Activated CD4-positive, alpha-beta T cell treated with anti-CD3 and anti-CD28 coated beads, Interleukin-2, amount 50 U/mL, for 16 hours (primary cell): ENCODE measurements at places on chromosomes 4 and X.

- DNase-seq, result no peak
These were observed 1109.3 kb upstream of the LCORL start for GRCh38 chr4:19130866-19131265.

DNA sequence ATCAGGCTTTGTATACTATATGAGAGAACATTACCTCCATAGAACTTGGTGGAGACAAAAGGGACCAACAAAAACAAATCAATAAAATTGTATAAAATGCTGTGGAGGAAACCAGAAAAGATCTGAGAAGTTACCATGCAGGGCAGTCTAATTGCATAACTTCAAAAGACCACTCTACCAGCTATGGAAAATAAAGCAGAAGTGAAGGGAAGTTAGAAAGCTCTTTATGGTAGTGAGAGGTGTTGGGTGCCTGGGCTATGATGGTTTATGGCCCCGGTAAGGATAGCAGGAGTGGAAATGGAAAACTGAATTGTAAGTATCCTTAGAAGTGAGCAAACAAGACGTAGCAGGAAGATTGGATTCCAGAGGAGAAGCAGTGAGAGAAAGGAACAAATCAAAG, 3.1 kb downstream of the TMEM184C start:
- DNase-seq, result no peak

DNA sequence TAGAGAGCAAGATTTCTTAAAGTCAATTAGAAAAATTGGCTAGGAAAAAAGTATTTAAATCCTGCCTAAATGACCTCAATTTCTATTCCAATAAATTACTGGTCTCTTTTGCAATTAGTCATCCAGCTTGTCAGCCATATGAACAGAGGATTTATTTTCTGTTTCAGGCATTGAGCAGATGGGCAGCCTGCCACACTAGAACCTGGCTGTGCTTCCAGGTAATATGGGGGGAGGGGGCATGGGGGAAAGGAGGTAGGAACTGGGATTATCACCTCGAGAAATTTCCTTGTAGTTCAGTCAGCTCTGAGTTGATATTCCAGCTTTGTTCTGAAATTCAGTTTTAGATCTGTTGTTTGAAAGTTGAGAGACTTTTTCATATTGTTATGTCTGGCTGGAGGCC, 206.3 kb upstream of the LCORL start:
- no peak for DNase-seq

- peak; percentile 59 for DNase-seq
These were observed 29.5 kb upstream of the IRF2 start for GRCh38 chr4:184503869-184504300.

- DNase-seq, result no peak
These were observed 7.5 kb downstream of the KLHL15 start for GRCh38 chrX:24019448-24019847.

GRCh38 chr4:145101091-145101490, 3.0 kb downstream of the ABCE1 start:
- DNase-seq, result no peak

GRCh38 chr4:102717448-102718092, 43.2 kb downstream of the MANBA start:
- DNase-seq, result no peak

GRCh38 chrX:64977051-64977450, 801 bp upstream of the ZC4H2 start:
- DNase-seq, result no peak

- no peak for DNase-seq
These were observed 983.6 kb downstream of the RPA4 start for GRCh38 chrX:97867266-97867665.

DNA sequence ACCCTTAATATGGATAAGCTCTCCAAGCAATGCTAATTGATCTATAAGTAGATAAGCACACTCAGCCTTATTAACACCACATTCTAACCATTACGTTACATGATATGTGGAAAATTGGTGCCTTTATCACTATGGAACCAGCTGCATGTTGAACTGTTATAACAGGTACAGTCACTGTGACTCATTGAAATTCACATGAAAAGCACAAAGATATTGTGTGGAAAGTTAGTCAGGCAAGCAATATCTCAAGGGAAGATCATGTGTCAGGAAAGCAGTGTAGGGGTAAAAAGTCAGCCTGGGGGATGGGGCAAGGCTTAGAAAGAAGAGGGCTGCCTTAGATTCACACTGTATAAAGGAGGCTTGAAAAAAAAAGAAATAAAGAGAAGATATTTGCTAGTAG, 313.7 kb upstream of the SMIM31 start:
- no peak for DNase-seq

DNA sequence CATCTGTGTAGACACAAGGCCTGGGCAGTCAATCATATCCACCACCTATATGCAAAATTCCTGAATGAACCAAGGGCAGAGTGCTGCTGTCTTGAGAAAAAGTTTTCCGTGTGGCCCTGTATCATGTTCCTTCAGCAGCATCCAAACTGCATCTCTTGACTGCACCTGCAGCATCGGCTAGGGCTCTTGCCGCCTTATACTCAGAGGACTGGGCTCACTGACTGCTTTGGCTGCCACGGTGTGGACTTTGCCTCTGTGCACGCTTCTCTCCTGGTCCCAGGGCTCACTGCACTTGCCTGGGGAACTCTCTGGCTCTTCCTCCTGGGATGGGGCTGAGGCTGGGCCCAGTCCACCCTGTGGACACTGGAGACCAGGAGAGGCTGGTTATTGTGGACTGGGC, 39.5 kb upstream of the STS start:
- no peak for DNase-seq

DNA sequence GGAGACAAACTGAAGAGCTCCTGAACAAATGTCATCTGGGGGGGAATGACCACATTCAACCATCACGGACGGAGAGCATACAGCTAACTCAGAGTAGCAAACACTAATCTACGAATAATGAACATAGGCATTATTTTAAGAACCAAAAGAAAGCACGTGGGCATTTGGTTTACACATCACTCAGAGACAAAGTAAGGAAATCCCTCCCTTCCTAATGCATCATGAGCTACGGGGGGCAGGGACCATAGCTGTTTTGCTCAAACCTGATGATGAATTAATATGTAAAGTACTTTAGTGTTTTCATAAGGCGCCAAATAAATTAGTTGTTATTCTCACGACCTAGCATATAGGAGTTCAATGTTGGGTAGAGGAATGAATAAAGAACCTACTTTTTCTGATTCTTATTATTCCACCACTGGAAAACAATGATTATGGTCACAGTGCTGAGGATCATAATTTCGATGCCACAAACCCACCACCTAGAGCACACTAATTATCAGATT, 11.7 kb upstream of the TMEM156 start:
- peak; percentile 14 for DNase-seq

DNA sequence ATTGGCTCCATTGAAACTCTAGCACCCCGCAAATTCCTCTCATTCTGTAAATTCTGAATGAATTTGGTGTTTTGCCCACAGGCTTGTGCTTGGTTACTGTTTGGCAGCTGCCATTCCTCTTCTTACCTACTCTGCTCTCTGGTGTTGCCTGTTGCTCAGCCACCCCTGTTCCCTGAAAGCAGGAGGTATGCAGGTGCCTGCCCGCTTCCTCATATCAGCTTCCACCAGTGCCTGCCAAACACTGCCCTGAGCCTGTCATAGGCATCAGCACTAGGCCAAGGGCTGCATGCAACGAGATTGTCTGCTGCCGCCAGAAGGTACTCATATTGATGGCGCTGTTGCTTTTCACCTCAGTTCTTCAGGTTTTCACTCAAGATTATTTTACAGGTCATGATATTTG, 978.1 kb downstream of the C4orf33 start:
- no peak for DNase-seq

DNA sequence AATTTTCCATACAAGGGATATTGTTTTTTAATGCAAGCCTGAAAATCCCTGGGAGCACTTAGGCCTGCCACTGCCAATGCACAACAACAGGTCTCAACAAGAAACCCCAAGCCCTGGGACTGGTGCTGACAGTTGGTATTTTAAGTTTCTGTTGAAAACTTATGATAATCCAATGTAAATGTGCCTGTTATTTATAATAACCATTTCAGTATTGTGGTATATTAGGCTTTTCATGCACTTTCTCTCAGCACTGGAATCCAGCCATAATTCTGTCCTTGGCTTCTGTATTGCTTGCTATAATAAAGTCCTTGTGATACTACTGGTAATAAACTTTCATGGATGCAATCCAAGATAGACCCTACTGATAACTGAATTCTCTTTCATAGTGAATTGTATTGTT, 218.9 kb downstream of the PCDH7 start:
- DNase-seq, result no peak

DNA sequence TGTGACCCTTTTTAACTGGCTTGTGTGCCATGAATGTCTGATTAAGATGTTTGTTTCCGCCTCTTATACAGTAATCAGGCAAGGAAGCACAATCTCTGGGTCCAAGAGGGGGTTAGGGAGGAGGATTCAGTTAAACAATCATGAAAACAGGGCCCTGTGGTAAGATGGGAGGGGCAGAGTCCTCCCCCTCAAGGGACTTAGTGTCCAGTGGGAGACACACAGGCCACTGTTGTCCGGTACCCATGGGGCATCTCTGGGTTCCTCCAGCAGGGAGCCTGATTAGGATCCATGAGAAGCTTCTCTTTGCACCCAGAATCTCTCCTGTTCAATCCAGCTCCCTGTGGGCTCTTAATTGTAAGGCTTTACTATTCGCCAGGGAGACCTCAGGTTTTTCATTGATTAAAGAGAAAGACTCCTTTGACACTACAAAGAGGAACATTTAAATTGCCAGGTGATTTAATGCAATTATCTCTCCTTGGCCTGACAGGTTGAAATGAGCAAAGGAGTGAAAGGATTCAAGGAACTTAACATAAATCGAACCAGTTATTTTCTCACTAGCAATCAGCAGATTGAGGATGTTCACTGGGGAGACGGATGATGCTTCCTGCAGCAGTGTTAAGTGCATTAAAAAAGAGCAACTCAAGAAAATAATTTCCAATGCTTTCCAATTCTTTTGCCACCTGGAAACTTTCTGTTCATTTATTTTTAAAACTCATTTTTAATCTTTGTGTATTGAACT, 225.4 kb downstream of the PTTG2 start:
- no peak for DNase-seq
